ENCODE measurements at places on chromosomes 1 and 21.

DNA sequence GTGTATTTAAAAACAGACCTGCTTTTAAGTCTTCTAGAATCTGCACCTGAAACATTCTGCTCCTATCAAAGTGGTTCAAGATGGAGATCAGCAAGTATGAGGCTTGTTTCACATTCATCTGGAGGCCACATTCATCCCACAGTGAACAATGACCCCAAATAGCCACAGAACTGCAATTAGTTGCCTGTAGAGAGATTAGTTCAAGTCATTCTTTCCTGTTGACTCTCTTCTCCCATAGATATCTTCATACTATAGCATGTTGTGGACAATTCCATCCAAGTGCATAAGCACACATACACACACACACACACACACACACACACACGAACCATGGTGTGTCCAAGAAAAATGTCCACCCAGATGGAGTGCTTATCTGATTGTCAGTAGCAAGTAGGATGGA is 101.7 kb upstream of the FGGY start:
- H3K4me3 ChIP-seq = no peak overlapping the region
- no peak for DNase-seq

DNA sequence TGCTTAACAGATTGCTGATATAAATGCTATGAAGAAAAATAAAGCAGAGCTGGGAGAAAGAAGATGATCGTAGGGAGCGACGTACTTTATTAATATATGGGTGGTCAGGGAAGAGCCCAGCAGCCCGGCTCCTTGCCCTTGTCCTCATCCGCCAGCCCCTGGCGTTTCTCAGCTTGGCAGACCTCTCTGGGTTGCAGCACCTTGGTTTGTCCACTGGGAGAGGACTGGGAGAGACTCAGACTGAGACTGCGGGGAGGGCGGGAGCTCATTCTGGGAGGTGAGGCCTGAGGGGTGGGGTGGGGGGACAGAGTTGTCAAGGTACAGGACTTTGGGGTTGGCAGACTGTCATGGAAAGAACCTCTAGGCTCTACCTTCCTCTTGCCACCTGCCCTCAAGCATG is 3.3 kb upstream of the S100A3 start:
- DNase-seq = no peak
- peaks cover 23% of the 10 kb centered on the region for H3K4me1 ChIP-seq

- no peaks in the 10 kb centered on the region for H3K27me3 ChIP-seq
- H3K27ac ChIP-seq = no peak overlapping the region
- no peaks in the 10 kb centered on the region for H3K4me1 ChIP-seq
- H3K4me3 ChIP-seq = no peak overlapping the region
- no peak for DNase-seq
Observed at GRCh38 chr1:116436611-116436970, 63.5 kb downstream of the ATP1A1 start.

GRCh38 chr1:32291145-32291707 is 657 bp upstream of the HDAC1 start:
- no peak for DNase-seq
- H3K27ac ChIP-seq = peak overlapping the region; percentile 61
- no peaks in the 10 kb centered on the region for H3K4me1 ChIP-seq

- H3K27me3 ChIP-seq = no peaks in the 10 kb centered on the region
- DNase-seq = no peak
- no peak overlapping the region for H3K4me3 ChIP-seq
- H3K4me1 ChIP-seq = no peaks in the 10 kb centered on the region
- H3K27ac ChIP-seq = no peak overlapping the region
Observed at GRCh38 chr1:57208741-57209302, 215.0 kb downstream of the DAB1 start.

All from ovary (tissue), 10 donors.